ENCODE measurements at places on chromosomes 3 and 15. TPM values are rescaled to one million over a fixed set of nuclear protein-coding genes. Genes with fewer than 3 reads are reported as not detected.

DNA sequence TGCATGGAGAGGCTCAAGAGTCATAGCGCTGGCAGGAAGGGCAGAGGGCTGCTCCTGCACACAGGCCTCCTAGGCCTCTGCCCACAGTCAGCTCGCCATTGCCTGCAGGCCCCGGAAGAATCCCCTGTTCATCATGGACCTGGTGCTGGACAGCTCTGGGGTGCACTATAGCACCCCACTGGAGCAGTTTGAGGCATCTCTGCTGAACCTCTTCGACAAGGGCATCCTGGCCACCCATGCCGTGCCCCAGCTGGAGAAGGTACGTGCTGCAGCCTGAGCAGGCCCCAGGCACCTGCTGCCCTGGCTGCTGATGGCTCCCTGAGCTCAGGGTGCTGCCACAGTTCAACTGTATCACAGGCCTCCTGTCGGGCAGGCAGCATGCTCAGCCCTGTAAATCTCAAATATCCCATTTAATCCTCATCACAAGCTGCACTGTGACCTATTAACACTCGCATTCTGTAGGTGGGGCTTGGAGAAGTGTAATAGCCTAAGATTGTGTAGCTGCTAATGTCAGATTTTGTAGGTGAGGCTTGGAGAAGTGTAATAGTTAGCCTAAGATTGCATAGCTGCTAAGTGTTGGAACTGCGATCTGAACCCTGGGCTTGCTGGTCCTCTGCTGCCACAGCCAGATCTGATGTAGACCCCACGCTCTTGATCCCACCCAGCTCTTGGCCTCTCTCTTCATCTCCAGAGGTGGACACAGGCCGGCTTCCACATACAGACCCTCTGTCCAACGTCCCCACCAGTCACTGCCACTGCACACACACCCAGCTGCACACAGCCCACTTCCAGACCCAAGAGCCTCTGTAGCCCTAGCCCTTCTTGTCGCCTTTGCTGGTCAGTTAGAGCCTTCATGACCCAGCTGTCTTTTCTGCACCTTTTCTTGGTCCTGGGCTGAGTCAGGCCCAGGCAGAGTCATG lies 31.9 kb downstream of the DNAH1 start:
- no peak for DNase-seq

SLC30A4 gene
- 1.2 TPM for total RNA-seq

GRCh38 chr3:170725285-170725731 lies 139.4 kb upstream of the SLC7A14 start:
- DNase-seq = no peak

KLHL40 gene
- total RNA-seq = not detected

GRCh38 chr3:72957297-72957696 lies 39.3 kb upstream of the PPP4R2 start:
- no peak for DNase-seq

DNA sequence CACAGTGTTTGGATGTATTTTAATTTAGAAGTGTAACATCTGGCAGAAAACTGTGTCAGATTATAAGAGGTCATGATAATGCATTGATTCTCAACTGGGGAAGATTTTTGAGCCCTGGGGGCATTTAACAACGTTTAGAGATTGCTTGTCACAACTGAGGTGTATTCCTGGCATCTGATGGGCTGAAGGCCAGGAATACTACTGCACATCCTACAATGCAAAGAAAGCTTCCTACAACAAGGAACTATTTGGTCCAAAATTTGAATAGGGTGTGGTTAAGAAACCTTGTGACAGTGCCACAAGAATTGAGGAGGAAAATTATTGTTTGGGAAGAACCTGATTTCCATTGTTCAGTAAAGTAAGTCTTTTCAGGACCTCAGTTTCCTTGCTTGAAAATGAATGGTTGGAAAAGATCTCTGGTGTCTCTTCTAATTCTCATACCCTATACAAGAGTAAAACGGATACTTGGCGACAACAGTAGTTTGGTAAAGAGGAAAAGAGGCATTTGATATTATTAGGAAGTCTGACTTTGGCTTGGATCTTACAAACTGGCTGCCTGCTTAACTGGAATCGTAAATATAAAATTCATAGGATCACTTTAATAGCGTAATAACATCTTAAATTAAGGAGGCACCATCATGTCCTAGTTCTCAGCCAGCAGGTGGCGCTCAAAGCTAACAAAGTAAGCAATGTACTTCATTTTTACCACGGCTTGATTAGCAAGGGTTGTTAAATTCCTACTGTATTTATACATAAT lies 4.3 kb downstream of the DAZL start:
- peak; percentile 91 for DNase-seq

Measured in activated CD4-positive, alpha-beta T cell treated with anti-CD3 and anti-CD28 coated beads, Interleukin-2, amount 10 ng/mL, durations not matched to agents 24 days and 14 days (primary cell).